ENCODE measurements at places on chromosomes 1 and 21.

DNA sequence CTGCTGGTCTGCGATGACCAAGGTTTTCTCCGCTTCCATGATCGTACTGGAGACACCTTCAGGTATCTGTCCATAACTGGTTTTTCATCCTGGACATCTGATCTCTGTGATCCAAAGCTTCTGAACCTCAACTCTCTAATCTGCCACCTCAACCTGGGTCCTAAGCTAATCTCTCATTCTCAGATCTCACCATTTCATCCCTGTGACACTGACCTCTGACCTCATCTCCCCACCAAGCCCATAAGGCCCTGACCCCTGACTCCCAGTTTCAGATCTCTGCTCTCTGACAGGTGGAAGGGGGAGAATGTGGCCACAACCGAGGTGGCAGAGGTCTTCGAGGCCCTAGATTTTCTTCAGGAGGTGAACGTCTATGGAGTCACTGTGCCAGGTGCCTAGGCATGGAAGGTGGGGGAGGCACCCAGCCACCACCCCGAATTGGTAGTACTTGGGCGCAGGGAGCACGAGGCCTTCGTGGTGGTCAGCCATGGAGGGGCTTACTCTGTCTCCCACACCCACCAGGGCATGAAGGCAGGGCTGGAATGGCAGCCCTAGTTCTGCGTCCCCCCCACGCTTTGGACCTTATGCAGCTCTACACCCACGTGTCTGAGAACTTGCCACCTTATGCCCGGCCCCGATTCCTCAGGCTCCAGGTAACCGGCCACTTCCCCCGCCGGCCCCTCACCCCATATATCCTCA is 3.8 kb downstream of the SLC27A3 start:
- DNase-seq = no peak

DNA sequence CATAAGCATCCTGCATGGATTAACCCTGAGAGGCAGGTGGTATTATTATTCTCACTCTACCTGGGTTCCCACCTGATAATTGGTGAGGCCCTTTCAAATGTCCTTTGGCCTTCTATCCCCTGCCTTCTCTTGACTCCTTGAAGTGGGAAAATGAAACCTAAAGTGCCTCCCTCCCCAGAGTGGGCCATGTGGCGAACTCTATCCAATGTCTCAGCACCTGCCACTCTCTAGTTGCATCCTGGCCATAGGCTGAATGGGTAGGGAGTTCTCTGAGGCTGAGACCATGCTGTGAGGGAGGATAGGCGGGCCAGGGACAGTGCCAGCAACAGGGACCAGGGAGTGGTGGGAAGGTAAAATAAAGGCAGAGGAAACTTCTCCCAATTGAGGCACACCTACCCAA is 35.3 kb downstream of the ELF3 start:
- no peak for DNase-seq

DNA sequence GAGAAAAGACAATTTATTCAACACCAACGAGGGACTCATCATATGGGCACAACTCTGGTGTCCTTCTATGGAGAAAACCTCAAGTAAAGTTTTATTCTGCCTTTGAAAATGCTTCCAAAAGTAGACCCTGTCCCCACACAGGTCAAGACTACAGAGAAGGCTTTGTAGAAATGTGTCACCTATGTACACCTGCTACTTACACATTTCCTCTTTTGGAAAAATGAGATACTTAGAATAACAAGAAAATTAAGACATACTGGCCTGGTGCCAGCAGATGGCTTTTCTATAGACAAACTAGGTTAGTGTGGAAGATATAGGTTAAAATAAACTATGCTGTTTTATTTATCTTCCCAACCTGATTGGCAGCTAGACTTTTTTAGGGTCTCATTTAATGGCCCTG is 13.6 kb downstream of the POGK start:
- DNase-seq = no peak

- no peak for DNase-seq
Observed at GRCh38 chr1:226606311-226607267, 58.0 kb downstream of the STUM start.

GRCh38 chr21:24007592-24007991 is 1599.7 kb downstream of the MRPL39 start:
- DNase-seq = no peak

- no peak for DNase-seq
Observed at GRCh38 chr1:38940339-38941047, 1.1 kb downstream of the RHBDL2 start.
